ENCODE measurements at places on chromosomes 13 and 19.

GRCh38 chr13:48069573-48069972 lies 25.3 kb downstream of the MED4 start:
- no peak for DNase-seq

GRCh38 chr13:74194846-74195245 lies 60.6 kb upstream of the KLF12 start:
- no peak for DNase-seq

- no peak for DNase-seq
These were observed 9.0 kb downstream of the BLOC1S3 start for GRCh38 chr19:45187421-45188100.

DNA sequence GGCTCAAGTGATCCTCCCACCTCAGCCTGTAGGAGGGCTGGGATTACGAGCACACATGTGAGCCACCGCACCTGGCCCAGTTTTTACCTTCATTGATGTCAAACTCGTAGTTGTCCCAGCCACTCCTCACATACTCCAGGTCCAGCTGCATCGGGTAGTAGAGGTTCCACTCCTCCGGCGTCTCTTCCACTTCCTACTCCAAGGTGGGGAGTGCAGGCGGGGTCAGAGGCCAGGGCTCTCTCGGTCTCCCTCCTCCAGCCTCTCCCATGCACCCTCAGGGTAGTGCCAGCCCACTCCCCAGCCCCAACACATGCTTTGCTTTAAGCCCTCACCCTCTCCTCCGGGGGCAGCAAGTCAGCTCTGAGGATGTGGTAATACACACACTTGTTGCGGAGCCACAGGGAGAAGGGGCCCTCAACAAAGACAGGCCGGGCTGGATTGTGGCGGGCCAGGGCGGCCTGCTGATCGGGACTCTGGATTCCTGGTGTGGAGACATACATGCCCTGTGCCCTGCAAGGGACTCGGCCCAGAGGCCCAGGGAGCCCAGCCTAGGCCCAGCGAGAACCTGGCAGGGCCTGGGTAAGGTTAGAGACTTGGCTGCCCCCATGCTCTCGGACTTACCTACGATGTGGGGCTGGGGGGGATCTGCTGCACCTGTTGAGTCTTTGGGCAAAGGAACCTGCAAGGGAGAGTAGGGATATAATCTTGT lies 1.9 kb upstream of the ZNF653 start:
- no peak for DNase-seq

DNA sequence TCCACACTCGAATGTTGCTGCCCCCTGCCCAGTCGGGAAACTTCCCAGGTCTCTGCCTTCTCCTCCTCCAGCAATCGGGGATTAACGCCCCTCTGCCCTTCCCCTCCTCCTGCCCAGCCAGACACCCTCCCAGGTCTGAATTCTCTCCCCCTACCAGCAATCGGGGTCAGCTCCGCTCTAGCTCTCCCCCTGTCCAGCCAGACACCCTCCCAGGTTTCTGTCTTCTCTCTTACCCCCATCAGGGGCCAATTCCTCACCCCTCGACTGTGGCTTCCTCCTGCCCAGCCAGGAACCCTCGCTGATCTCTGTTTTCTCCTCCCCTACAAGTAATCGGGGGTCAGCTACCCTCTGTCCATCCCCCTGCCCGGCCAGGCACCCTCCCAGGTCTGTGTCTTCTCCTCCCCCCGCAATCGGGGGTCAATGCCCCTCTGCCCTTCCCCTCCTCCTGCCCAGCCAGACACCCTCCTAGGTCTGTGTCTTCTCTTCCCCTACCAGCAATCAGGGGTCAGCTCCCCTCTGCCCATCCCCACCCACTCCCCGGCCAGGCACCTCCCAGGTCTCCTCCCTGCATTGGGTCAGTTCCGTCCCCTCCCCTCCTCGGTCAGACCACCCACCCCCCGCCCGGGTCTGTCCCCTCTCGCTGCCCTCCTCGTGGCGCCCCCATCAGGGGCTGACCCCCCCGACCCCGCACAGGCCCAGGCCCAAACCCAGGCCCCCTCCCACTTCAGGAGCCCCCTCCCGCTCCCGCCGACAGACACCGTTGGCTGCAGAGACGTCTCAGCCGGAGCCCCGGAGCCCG lies 668 bp downstream of the ZFR2 start:
- no peak for DNase-seq
